ENCODE measurements at places on chromosomes 3 and 15.

GRCh38 chr15:32716915-32717425, 834 bp upstream of the GREM1 start:
- DNase-seq: no peak

DNA sequence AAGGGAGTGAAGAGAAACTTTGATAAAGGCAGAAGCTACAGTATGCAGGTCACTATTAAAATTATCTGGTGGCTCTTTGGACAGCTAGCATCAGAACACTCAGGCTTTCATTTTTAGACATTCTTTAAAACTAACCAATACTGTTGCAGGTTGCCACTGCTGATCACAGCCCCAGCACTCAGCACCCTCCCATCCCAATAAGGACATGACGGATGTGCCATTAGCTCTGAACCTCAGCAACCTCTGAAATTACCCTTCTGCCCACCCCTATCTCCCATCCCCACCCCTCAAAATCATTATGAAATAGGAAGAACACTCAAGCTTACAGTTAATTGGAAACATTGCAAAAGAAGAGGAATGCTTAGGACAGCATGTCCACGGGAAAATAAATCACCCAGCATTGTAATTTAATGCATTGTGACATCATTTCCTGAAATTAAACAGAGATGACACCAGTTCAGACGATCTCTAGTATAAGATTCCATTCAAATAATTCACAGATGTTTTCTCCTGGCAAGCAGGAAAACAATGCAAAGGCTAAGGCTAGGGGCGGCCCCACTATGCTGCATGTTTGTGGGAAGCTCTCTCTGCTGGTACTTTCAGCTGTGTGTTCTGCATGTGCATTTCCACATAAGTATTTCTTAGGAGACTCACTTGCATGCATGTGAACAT, 71.6 kb downstream of the MEIS2 start:
- no peak for DNase-seq

- no peak for DNase-seq
Observed at GRCh38 chr3:122758877-122759560, 34.6 kb downstream of the HSPBAP1 start.

DNA sequence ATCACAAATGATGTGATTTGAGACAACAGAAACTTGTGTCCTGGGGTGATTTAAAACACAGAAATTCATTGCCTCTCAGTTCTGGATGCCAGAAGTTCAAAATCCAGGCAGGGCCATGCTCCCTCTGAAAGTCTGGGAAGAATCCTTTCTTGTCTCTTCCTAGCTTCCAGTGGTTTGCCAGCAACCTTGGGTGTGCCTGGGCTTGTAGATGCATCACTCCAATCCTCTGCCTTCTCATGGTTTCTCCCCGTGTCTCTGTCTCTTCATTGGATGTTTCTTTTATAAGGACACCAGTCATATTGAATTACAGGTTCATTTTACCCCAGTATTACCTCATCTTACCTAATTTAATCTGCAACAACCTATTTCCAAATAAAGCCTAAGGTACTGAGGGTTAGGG, 16.7 kb downstream of the ZPLD1 start:
- no peak for DNase-seq

- no peak for DNase-seq
Observed at GRCh38 chr3:54830658-54831057, 97.2 kb downstream of the LRTM1 start.

DNA sequence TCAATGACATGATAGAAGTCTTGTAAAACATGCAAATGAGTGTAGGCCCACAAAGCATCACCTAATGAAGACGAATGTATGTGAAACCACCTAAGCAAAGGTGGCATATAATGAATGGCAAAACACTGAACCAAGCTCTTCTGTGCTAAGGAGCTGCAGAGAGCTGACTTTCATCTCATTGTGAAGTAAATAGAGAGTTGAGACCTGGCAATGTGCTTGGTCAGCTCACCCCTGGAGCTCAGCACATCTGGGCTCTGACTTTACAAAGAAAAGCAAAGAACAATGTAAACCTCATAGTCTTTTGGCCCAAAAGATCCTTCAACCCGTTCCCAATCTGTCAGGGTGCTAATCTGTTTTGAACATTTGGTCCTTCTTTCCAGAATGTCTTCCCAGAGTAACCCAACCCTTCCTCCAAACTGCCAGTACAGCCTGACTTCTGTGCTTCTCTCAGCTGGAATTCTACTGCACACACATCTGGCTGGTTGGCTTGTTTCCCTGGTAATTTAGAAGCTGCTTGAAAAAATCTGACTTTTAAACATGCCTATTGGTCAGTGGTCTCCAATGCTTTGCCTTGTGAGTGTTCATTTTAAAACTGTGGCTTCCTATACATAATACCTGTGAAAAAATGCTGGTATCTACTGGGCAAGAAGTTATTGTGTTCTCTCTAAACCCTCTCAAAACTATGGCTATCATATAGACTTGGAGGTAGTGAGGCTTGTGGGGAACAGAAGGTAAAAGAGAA, 101.7 kb downstream of the CD200R1L start:
- no peak for DNase-seq

DNA sequence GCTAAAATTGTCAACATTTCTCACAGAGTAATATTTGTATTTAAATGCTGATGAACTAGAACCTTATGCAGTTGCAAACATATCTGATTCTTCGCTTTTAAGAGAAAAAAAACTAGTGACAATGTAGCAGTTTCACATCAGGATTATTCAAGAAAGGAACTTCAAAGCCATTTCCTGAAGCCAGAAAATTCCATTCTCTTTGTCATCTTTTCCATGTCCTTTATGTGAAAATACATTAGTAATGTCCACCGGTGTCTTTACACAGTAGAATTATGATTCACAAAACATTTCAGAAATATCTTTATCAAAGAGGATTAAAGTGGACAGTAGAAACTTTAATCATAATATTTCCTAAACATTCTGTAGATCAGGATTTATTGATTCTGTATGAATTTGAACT, 12.7 kb upstream of the LXN start:
- no peak for DNase-seq

GRCh38 chr3:177473184-177473583, 275.9 kb upstream of the TBL1XR1 start:
- DNase-seq: no peak
